Right lobe of liver (tissue), 6 donors: ENCODE measurements at places on chromosomes 4 and X. TPM values are rescaled to one million over a fixed set of nuclear protein-coding genes. Genes with fewer than 3 reads are reported as not detected.

GRCh38 chr4:189202182-189202868 lies 738.3 kb upstream of the FRG1 start:
- H3K4me1 ChIP-seq = no peaks in the 10 kb centered on the region
- H3K27ac ChIP-seq = no peak overlapping the region
- no peaks in the 10 kb centered on the region for H3K36me3 ChIP-seq
- peak; percentile 66 for DNase-seq

DNA sequence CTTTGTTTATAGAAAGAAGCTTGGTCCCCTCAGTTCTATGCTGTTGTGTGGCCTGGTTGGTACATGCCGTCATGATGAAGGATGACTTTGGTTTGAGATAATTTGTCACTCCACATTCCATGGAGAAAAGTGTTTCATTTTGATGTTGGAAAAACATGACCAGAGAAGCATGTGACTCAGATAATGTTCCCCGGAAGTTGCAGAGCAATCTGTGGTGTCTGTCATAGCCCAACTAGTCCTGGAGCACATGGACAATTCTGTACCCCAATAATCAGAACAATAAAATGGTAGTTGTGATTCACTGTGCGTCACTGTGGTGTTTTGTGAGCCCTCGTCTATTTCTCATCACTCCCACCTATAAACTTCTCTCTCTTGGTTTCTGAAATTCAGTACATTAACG lies 85.1 kb downstream of the PDK3 start:
- no peak overlapping the region for H3K27ac ChIP-seq
- H3K4me1 ChIP-seq = no peaks in the 10 kb centered on the region
- H3K27me3 ChIP-seq = no peaks in the 10 kb centered on the region
- H3K4me3 ChIP-seq = no peak overlapping the region
- DNase-seq = no peak

- H3K36me3 ChIP-seq = no peaks in the 10 kb centered on the region
- H3K27ac ChIP-seq = no peak overlapping the region
- H3K4me3 ChIP-seq = no peak overlapping the region
- no peaks in the 10 kb centered on the region for H3K4me1 ChIP-seq
- DNase-seq = no peak
- H3K27me3 ChIP-seq = no peaks in the 10 kb centered on the region
These were observed 215.2 kb upstream of the ETNPPL start for GRCh38 chr4:108978066-108978465.

DNA sequence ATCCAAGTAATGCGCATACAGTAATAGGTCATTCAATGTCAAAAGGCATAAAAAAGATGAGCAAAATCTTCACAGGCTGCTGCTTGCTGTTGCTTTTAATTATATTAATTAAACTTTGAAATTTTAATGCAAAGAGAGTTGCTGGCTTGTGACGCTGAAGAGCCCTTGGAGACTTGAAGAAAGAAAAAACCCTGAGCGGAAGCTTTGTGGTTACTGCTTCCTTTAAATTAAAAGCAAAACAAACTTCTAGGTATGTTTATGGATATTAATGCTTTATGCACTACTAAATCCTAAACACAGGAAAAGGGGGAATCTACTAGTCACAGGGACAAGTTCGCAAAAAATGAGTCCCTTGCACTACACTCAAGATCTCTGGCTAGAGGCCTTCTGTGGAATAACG lies 166.7 kb downstream of the ANTXR2 start:
- no peak overlapping the region for H3K4me3 ChIP-seq
- no peaks in the 10 kb centered on the region for H3K4me1 ChIP-seq
- H3K36me3 ChIP-seq = peaks cover 12% of the 10 kb centered on the region
- no peaks in the 10 kb centered on the region for H3K27me3 ChIP-seq
- no peak for DNase-seq
- H3K27ac ChIP-seq = no peak overlapping the region

GRCh38 chrX:13360146-13360545 lies 40.3 kb upstream of the ATXN3L start:
- H3K36me3 ChIP-seq = no peaks in the 10 kb centered on the region
- peaks cover 5% of the 10 kb centered on the region for H3K27me3 ChIP-seq
- H3K4me3 ChIP-seq = no peak overlapping the region
- no peak for DNase-seq

DNA sequence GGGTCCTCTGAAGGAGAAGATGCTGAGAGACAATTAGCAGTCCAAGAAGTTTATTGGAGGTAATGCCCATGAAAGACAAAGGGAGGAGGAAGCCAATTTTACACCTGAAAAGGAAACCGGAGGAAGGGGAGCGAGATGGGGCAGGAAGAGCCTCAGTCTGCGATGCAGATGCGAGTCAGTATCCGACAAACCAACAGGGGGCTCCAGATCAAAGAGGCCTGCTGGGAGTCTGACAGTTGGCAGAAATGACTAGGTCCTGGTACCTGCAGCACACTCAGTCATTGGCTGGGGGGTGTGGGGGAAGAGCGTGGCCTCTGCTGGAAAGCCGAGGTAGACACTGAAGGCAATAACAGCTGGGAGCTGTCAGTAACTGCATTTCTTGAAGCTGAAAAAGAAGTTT lies 231.1 kb upstream of the CENPE start:
- H3K27ac ChIP-seq = no peak overlapping the region
- no peak overlapping the region for H3K4me3 ChIP-seq
- no peaks in the 10 kb centered on the region for H3K27me3 ChIP-seq
- DNase-seq = no peak

Gene CLIC2
- 3.7 TPM for total RNA-seq
